ENCODE measurements at places on chromosomes 3 and 15. TPM values are rescaled to one million over a fixed set of nuclear protein-coding genes. Genes with fewer than 3 reads are reported as not detected.

- no peak for DNase-seq
Observed at GRCh38 chr3:149376718-149377407, 586 bp downstream of the TM4SF1 start.

- no peak for DNase-seq
Observed at GRCh38 chr3:73569246-73569760, 55.4 kb downstream of the PDZRN3 start.

GRCh38 chr3:61522626-61523025, 38.7 kb upstream of the PTPRG start:
- DNase-seq, result no peak

- DNase-seq, result no peak
Observed at GRCh38 chr3:32172420-32172819, 66.0 kb downstream of the GPD1L start.

- no peak for DNase-seq
Observed at GRCh38 chr3:142888099-142888480, 793 bp downstream of the PCOLCE2 start.

DNA sequence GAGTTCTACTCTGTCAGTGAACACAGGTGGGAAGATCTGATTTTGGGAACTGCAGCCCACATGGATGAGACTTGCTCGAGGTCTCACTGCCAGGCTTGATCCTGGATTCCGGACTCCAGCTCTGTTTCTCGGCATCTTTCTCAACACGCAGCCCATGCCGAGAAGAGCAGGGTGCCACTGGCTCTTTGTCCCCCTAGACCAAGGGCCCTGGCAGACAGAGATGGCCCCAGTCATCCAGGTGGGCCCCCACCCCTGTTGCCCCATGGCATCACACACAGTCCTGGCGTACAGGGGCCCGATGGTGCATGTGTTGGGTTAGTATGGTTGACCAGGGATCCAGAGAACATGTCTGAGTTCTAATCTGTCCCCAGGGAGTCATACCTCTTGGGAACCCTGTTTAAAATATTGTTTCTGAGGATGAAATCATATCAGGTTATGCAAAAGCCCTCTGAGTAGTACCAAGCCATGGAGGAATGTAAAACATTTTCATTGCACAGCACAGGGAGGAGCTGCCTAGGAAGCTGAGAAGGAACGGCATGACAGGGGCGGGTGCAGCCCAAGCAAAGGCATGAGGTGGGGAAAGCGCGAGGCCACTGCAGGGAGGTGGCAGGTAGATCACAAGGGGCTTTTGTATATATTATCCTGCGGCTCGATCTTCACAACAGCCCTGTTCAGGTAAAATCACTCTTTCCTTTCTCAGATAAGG, 320.6 kb downstream of the UACA start:
- DNase-seq, result no peak

- DNase-seq, result no peak
Observed at GRCh38 chr3:137082763-137083162, 125.0 kb downstream of the IL20RB start.

GRCh38 chr15:57561041-57561711, 30.5 kb upstream of the MYZAP start:
- DNase-seq, result peak; percentile 76

DNA sequence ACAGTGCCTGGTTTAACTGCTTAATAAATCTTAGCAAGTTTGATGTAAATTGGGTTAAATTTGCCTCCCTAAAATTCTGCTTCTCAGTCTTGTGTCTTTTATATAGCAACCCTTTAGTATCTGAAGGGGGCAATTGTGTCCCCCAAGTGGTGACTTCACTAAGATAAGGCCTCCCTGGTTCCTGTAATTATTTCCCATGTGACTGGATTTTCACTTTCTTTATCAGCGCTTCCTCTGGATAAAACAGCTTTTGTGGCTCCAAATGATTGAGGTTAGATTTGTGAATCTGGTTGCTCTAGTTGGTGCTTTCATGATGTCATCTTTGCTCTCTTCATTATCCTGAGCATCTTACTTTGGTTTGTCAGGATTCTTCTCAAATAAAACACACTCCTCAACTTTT, 334.3 kb upstream of the CTDSPL start:
- DNase-seq, result no peak

DNA sequence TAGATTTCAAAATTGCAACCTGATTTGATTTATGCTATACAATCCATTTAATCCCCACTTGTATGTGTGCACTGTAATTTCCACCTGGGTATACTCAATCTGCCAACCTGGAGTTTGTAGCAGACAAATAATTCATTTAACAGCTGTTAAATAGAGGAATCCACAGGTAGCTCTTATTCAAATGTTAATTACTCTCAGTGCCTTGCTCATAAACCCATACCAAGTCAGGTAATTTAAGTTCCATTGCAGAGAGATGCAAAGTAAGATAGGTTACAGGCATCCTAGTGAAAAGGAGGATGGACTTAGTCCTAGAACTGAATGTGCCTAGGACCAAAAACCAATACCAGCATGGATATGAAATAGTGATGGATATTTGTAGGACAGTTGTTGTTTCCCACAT, 674.2 kb downstream of the TBL1XR1 start:
- no peak for DNase-seq

- no peak for DNase-seq
Observed at GRCh38 chr3:119976214-119976613, 118.0 kb downstream of the GSK3B start.

DNA sequence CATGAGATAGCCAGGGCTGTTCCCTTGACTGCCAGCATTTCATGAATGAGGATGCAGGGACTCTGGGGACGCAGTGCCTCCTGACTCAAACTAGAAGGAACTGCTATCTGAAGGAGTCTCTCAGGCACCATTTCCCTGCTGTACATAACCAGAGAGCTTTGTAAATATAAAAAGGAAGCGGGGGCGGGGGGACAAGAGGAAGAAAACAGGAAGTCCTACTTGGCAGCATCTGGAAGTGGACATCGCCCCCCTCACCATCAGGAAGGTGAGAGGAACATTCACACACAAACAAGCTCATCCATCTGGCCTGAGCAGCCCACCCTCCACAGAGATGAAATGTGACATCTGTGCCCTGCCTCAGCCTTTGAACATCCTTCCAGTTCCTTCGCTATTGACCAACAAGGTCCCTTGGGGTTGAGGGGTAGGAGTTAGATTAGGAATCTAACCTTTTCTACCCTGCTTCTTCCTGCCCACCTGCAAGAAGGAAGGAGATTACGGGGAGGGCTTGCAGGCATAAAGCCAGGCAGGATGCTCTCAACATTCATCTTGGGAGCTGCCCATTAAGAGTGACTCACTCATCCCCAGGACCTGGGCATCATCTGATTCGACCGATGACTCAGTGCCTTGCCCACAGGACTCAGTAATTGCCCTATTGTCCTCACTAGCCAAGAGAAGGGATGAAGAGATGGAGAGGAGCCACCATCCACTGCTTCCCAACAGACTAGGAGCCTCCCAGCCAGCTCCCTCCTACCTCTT, 31.9 kb downstream of the SH3BP5 start:
- DNase-seq, result no peak

GRCh38 chr15:52714968-52715367, 35.8 kb upstream of the ATOSA start:
- no peak for DNase-seq

The FAM43A gene
- 110 TPM for total RNA-seq

The TOMM70 gene
- 38.1 TPM for total RNA-seq

The GATM gene
- 15.9 TPM for total RNA-seq

The GOLGA6L10 gene
- 1.2 TPM for total RNA-seq

All from transverse colon (tissue), 4 donors.